Adipocyte (in vitro differentiated cells): ENCODE measurements at places on chromosomes 6 and 20.

DNA sequence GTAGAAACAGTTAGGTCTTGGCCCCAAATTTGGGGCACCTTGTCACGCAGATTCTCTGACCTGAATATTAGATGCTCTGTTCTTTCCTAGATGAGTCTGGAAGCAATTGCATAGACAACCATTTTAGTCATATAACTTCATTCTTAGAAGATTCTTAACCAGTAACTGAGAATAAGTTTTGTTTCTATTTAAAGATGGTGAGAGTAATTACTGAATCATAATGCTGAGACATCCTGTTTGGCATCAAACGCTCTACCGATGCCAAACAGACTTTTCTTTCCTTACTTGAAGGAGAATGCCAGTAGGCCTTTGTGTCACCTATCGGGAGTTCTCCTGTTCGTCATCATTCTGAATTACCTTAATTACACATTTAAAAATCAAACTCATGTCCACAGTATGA lies 131.6 kb upstream of the ID4 start:
- no peak for DNase-seq

GRCh38 chr20:4663044-4663443 lies 58.7 kb upstream of the PRND start:
- no peak for DNase-seq

GRCh38 chr6:92762443-92763273 lies 656.7 kb downstream of the EPHA7 start:
- DNase-seq = no peak

DNA sequence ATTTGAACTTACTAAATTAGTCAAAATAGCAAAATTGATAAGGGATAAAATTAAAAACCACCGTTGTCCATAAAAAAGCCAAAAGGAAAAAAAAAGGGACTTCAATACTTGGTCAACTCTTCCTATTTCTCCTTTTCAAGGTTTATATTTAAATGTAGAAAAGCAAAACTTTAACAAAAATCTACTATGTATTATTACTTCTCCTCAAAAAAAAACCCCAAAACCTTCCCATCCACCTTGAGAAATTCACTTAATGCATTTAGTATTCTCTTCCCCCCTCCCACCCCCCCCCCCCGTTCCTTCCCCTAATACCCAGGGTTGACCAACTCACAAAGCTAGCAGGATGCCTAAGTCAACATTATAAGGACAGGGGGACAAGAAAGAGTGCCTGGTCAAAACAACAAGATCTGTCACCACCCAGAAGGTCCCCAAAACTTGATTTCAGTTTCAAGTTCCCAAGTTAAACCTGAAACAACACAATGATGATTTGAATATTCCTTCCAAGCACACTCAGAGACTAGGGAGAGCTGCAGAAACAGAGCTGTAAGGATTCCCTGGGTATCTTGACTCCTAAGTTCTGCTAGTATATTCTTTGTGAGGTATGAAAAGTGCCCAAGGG lies 14.6 kb downstream of the GMDS start:
- DNase-seq = no peak

- no peak for DNase-seq
These were observed 123.4 kb upstream of the AFDN start for GRCh38 chr6:167703347-167703746.

- no peak for DNase-seq
These were observed 8.7 kb downstream of the TAF4 start for GRCh38 chr20:62056975-62057374.

GRCh38 chr6:12369781-12370262 lies 79.7 kb downstream of the EDN1 start:
- no peak for DNase-seq

DNA sequence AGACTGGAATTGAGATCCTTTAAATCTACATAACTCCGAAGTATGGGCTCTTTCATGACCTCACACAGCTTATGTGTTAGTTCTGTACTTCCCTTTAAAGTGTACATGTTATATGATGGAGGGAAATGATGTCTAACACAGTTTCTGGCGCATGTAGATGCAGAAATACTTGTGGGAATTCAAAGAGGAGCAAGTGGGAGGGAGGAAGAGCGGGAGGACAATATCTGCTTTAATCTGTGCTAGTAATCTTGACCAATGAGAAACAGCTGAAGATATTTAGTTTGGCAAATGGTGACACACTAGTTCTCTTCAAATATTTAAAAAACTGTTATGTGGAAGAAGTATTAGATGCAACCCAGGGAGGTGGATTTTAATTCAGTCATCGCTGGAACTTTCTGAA lies 62.9 kb upstream of the PLEKHG1 start:
- DNase-seq = no peak

DNA sequence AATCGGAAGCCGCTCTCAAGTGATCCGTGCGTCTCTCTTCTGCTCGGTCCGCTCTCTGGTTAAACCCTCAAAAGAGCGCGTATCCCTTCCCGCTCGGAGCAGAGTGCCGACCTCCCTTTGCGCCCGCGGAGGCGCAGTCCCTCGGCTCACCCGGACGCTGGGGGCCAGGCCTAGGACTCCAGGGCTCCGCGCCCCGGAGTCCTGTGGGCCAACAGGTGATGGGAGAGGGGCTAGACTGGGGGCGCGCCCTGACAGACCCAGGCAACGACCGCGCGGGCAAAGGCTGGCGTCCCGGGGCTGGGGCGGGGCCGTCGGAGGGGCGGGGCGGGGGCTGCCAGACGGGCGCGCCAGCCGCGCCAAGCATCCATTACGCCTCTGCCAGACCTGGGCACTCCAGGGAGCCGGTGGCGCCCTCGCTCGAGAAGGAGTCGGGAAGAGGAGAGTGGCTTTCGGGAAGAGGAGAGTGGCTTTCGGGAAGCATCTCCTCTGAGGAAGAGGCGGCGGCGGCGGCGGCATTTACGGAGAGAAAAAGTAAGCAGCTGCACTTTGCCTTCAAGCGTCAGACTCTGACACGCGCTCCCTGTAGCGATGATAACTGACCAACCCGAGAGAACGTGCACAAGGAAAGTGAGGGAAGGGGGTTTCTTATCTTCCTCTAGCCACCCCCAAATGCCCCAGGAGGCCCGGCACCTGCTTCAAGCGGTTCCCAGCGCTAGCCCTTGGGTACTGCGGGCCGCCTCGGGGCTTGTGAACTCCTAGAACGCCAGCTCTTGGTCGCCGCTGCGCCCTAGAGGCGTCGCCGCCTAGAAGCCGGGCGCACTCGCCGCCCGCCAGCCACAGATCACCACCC lies 2.6 kb downstream of the EPHA7 start:
- DNase-seq = no peak

- DNase-seq = no peak
These were observed 223.6 kb upstream of the PREP start for GRCh38 chr6:105626295-105627158.
